Astrocyte (in vitro differentiated cells and primary cell): ENCODE measurements at places on chromosomes 12 and 14.

DNA sequence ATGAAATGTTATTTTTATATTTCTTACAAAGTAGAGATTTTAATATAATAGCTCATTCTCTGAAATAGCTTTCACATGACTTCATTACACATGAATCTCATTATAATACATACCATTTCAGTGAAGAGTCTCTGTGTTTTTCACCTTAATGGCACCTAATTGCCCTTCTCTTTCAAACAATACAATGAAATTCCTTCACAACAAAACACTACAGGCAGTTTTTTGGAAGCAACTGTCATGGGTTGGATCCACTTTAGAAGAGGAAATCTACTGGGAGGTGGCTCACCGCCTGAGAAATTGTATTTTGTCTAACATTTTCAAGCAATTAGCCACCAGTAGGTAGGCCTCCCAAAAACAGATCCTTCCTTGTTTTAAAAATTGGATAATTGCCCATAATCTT lies 40.3 kb upstream of the RGS6 start:
- no peak overlapping the region for H3K27ac ChIP-seq
- no peaks in the 10 kb centered on the region for H3K27me3 ChIP-seq

DNA sequence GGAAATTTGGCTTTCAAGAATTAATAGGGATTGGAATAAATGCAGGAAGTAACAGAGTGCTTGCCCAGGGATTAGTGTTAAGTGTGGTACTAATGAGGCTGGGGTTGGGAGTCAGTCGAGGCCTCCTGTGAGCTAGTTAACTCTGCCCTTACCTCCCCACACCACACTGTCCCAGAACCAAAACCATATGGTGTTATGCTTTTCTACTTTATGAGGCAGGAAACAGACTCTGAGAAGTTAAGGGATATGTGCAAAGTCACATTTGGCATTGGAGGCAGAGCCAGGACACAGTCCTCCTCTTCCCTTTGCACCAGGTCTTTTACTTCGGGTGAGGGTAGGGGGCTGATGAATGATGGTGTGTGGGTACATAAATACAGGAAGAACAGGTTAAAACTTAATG lies 41.9 kb downstream of the PELI2 start:
- H3K36me3 ChIP-seq = no peaks in the 10 kb centered on the region
- no peak overlapping the region for H3K27ac ChIP-seq
- no peak overlapping the region for H3K4me3 ChIP-seq
- DNase-seq = no peak
- H3K4me1 ChIP-seq = no peaks in the 10 kb centered on the region
- no peaks in the 10 kb centered on the region for H3K27me3 ChIP-seq

DNA sequence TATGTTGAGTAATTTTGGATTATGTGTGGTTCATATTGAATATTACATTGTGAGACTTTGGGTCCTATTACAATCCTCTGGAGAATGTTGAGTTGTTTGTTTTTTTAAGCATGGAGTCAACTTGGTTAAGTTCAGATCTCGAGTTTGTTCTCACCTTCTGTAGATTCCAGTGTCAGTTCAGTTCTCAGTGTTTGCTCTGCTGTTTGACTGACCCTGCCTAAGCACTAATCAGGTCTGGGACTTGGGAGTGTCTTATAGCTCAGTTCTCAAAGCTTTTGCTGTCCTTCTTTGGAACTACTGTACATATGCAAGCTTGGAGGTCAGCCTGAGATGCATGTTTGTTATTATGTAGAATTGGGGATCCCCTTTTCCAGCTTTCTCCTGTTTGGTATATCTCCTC lies 63.1 kb downstream of the DIP2B start:
- H3K36me3 ChIP-seq = no peaks in the 10 kb centered on the region
- no peak overlapping the region for H3K4me3 ChIP-seq
- no peaks in the 10 kb centered on the region for H3K27me3 ChIP-seq
- H3K4me1 ChIP-seq = peaks cover 19% of the 10 kb centered on the region
- no peak for DNase-seq

- no peak for DNase-seq
- H3K27me3 ChIP-seq = no peaks in the 10 kb centered on the region
- H3K36me3 ChIP-seq = peaks cover 53% of the 10 kb centered on the region
- peaks cover 16% of the 10 kb centered on the region for H3K4me1 ChIP-seq
- no peak overlapping the region for H3K27ac ChIP-seq
Measured at GRCh38 chr14:90406384-90406798, 9.6 kb downstream of the CALM1 start.

DNA sequence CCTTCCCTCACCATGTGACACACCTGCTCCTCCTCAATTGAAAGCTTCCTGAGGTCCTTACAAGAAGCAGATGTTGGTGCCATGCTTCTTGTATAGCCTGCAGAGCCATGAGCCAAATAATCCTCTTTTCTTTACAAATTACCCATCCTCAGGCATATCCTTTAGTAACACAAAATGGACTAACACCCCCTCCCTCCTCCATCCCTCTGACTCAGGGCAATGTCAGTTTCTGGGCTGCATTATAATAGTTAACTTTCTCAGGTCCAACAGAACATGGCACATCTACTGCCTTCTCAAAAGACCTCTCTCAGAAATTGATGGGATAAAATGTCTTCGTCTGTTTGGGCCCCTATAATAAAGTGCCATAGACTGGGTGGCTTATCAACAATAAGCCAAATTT lies 287.0 kb downstream of the DPF3 start:
- H3K4me1 ChIP-seq = peaks cover 50% of the 10 kb centered on the region
- no peak overlapping the region for H3K4me3 ChIP-seq
- no peak overlapping the region for H3K27ac ChIP-seq
- H3K36me3 ChIP-seq = no peaks in the 10 kb centered on the region
- no peaks in the 10 kb centered on the region for H3K27me3 ChIP-seq
- DNase-seq = no peak

DNA sequence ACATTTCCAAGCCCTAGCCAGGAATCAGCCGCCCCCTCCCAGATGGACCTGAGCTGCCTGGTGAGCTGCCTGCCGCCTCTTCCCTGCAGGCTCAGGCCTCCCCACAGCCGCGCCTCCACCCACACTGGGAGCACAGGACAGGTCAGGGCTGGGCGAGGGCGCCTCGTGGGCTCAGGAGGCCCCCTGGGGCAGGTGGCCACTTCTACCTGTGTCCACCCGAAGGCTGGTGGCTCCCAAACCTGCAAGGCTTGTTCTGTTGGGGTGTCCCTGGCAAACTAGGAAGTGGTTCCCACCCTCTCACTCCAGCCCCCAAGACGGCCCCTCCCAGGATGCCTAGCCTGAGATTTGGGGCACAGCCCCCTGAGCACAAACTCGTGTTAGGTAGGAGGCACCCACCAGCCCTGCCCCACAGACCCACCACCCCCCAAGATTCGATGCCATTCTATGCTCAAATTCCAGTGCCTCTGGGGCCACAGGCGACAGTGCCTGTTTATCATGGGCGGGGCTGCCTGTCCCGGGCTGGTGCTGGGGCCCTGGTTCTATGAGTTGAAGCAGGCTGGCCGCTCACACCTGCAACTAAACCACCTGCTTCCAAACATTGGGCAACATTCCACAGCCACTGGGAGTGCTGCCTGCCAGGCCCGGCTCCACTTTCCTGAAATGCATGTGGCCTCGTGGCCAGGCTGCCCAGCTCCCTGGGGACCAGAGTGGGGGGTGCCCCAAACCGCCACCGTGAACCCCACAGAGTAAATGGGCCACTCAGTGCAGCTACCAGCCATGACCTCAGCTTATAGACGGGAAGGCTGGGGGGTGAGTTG lies 6.8 kb downstream of the MMP17 start:
- peaks cover 8% of the 10 kb centered on the region for H3K4me1 ChIP-seq
- DNase-seq = no peak
- no peaks in the 10 kb centered on the region for H3K27me3 ChIP-seq
- H3K4me3 ChIP-seq = no peak overlapping the region
- no peak overlapping the region for H3K27ac ChIP-seq

DNA sequence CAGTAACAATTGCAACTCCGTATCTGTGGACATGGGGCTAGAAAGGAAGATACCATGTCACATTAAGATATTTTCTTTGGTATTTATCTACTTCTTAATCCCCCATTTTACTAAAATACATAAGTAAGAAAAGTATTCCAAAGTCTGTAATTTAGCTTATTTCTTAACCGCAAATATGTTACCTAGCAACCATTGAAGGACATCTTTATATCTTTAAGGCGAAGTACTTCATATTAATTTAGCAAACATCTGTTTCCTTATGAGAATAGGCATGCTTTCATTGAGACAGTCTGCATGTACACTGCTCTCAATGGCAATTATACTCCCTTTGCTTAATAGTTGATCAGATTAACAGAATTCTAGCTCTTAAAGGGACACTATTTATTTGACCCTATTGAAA lies 88.8 kb downstream of the NAV3 start:
- H3K4me1 ChIP-seq = no peaks in the 10 kb centered on the region
- H3K4me3 ChIP-seq = no peak overlapping the region
- no peaks in the 10 kb centered on the region for H3K27me3 ChIP-seq
- H3K36me3 ChIP-seq = no peaks in the 10 kb centered on the region

- H3K27me3 ChIP-seq = no peaks in the 10 kb centered on the region
- peaks cover 9% of the 10 kb centered on the region for H3K4me1 ChIP-seq
- H3K4me3 ChIP-seq = no peak overlapping the region
- DNase-seq = no peak
- H3K36me3 ChIP-seq = peaks cover 2% of the 10 kb centered on the region
- no peak overlapping the region for H3K27ac ChIP-seq
Measured at GRCh38 chr14:99475179-99475578, 5.5 kb downstream of the SETD3 start.

DNA sequence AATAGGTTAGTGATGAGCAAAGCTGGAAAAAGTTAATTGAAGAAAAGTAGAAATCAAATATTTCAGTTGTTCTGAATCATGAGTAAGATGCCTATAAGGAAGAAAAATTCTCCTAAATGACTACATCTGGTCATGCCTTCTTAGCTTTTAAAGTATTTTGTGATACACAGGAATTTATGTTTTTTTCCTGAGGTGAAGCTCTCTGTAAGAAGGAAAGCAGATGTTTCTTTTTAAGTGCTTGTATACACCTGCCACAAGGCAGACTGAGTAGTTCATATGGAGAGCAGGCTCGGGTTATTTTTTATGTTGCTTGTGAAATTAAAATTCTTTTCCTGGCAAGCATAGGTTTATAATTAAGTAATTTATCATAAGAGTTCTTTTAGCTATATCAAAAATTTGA lies 275.2 kb downstream of the RAD51B start:
- DNase-seq = peak; percentile 35
- H3K36me3 ChIP-seq = no peaks in the 10 kb centered on the region
- no peak overlapping the region for H3K27ac ChIP-seq
- H3K4me1 ChIP-seq = no peaks in the 10 kb centered on the region
- no peaks in the 10 kb centered on the region for H3K27me3 ChIP-seq
